ENCODE measurements at places on chromosomes 11 and 22. TPM values are rescaled to one million over a fixed set of nuclear protein-coding genes. Genes with fewer than 3 reads are reported as not detected.

DNA sequence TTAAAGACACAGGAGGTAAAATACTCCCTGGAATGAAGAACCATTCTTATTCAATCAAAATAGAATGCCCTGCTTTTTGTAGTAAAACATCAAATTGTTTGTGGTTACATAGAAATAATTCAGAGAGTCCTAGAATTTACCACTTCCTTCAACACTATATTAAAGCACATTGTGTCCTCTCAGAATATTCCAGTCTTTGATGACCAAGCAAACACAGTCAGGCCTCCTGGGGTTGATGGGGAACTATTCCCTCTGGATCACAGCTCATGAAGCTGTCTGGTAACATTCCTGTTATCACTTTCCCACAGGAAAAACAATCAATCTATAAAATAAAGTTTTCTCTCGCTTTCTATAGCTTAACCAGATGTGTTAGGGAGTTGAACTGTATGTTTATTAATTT is 389.3 kb downstream of the KCNA4 start:
- DNase-seq, result no peak

DNA sequence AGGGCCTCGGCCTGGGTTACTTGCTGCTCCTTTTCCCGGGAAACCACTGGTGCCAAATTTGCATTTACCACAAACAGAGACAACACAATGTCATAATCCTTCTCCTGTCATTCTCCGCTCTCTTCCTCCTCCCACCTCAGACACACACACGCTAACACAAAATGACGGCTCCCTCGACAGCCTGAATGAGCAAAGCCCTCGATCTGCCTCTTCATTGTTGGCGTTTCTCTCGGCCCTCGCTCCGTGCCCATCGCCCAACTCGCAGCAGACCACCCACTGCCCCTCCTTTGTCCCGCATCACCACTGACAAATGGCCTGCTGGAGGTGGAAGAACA is 12.5 kb upstream of the TCF20 start:
- no peak for DNase-seq

DNA sequence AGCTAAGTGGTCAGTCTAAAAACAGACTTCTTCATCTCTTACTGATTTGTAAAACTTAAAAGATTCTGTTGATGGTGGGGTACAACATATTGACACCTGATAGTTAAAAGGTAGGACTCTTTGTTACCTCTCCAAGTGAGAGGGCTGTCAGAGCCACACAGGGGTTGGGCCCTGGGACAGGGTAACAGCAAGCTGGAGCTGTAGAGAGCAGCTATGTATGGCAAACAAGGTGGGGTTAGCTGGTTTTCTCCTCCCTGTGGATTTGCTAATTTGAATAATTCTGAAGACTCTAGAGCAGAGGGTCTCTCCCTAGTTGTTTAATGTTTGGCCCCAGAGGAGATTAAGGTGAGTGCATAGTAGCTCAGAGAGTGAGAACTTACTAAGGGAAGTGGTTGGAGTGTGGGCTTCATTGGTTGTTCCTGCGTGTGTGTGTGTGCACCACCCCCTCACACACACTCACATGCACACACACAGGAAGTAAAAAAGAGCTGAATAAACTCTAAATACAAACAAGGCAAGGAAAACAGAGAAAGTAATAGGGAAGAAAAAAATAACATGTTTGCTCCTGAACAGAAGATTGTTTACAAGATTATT is 9.2 kb upstream of the GAS2 start:
- no peak for DNase-seq

GRCh38 chr11:6926208-6927029 is at the start of gene ZNF215:
Gene ZNF215 (plus strand): TSS chr11:6926426. CDS start chr11:6932273, 5,847 bp downstream.
- peak; percentile 86 for DNase-seq

DNA sequence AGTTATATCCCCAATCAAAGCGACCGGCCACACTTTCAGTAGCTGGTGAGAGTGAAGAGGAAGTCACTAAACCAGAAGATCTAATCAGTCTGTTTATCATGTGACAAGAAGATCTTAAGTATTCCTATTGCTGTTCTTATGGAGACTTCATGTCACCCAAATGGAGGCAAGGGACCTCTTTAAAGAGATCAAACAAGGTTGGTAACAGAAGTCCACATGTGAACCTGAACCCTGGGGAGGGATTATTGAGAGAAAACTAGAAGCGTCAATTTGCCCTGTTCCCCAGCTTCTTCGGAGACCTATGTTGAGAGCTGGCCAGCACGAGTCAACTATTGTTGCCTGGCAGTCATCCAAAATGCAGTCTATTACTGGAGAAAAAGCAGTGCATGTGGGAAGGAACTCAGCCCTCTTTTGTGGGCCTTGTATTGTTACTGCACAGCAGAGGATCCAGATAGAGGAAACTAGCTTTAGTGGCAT is 76.9 kb upstream of the CTSC start:
- no peak for DNase-seq

Gene ZDHHC13
- polyA plus RNA-seq, result 8.3 TPM

Gene HMOX1
- polyA plus RNA-seq, result 302 TPM

Gene FXYD2
- polyA plus RNA-seq, result 9.8 TPM

Gene BLID
- not detected for polyA plus RNA-seq

Gene RCOR2
- polyA plus RNA-seq, result 0.10 TPM
